Kidney glomerular epithelial cell (primary cell): ENCODE measurements at places on chromosomes 3 and 15.

- no peak for DNase-seq
These were observed 8.5 kb upstream of the MYH15 start for GRCh38 chr3:108518895-108519294.

- DNase-seq = no peak
These were observed 876.2 kb downstream of the TBL1XR1 start for GRCh38 chr3:176321099-176321498.

- DNase-seq = peak; percentile 59
These were observed 18.2 kb downstream of the FAN1 start for GRCh38 chr15:30921781-30922479.

GRCh38 chr3:190505381-190506003 is 8.4 kb upstream of the IL1RAP start:
- DNase-seq = no peak

DNA sequence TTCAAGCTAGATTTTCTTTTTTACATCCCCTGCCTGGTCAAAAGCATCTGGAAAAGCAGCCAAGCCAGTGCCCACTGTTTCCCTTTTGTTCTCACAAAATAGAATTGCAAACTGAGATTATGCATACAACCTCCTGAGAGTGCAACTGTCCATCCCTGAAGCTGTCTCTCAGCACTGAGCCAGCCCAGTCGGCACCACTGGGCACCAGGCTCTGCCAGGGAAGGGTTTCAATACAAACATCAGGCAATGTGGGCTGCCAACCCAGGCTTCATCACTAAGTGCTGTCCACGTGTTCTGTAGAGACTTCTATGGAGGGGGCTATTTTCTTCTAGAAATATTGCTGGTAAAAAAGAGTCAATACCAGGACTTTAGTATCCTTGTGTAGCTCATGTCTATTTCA is 356.3 kb upstream of the TBL1XR1 start:
- DNase-seq = no peak

GRCh38 chr3:119497820-119498185 is 544 bp upstream of the TIMMDC1 start:
- no peak for DNase-seq

DNA sequence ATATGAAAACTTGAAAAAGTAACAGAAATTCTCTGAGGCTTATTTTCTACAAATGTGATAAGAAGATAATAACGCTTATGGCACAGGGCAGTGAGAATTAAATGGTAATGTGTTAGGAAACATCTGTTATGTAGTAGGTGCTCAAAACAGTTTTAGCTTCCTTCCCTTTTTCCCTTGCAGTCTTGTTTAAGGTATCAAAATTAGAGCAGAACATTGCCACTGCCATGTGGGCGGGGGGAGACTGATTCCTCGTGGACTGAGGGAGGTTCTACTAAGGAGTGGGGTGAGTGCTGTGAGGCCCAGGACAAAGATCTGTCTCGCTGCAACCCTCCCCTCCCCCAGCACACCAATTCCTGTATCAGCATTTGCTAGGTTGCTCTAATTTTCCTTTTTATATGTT is 702.4 kb downstream of the TUSC7 start:
- no peak for DNase-seq

- no peak for DNase-seq
These were observed 213.5 kb upstream of the CDIN1 start for GRCh38 chr15:36365963-36366362.

DNA sequence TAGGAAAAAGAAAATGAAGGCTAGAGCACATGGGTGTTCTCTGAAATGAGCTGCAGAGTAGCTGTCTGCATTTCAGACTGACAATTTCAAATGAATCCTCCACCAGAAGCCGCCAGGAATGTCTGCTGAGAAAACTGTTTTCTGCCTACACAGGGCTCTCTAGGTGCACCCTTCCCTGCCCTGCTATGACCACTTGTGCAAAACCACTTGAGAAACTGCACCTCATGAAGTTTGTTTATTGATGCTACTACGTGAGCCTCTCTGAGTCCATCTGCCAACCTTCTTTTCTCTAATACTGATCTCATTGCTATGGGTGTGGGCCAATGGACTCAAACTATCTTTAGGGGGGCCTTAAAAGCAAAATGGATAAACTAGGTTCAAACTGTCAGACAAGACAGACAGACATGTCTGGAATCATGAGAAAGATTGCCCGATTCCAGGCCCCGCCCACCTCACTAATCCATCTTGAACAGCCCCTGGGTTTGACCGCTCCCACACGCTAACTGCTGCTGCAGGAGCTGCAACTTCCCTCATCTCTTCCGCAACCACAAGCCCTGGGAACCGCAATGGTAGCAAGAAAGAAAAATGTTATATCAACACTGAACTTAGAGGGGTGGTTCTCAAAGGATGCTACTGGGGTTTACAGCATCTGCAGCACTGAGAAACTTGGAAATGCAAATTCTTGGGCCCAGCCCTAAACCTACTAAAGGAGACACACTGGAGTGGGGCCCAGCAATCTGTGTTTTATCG is 9.0 kb upstream of the CD47 start:
- no peak for DNase-seq

DNA sequence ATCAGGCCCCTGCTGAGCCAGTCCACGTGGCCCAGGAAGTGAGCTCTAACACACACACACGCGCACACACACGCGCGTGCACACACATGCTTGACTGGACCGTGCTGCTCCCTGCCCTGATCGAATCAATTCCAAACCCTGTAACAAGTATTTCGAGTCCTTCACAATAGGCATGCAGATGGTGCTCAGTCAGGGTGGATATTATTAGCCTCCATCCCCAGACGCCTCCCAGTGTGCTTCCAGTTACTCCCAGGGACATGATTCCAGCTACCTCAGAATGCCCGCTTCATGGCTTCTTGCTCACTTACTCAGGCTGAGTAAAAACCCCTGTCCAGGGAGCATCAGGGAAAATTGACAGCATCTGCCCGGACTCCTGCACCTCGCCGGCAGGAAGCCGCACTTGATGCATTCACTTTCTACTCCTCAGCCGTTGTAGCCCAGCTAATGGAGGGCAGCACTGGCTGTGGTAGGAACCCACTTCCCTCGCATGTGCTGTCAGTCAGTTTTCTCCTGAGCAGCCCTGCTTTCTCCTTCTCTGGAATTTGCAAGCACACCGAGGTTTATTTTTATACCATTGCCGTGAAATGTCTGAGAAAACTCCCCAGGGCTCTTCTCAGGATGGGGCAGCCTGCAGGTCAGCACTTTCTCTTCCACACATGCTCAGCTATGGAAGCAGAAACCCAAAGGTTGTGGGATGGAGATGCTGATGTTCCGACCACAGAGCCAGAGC is 126.1 kb upstream of the ABHD17C start:
- no peak for DNase-seq

DNA sequence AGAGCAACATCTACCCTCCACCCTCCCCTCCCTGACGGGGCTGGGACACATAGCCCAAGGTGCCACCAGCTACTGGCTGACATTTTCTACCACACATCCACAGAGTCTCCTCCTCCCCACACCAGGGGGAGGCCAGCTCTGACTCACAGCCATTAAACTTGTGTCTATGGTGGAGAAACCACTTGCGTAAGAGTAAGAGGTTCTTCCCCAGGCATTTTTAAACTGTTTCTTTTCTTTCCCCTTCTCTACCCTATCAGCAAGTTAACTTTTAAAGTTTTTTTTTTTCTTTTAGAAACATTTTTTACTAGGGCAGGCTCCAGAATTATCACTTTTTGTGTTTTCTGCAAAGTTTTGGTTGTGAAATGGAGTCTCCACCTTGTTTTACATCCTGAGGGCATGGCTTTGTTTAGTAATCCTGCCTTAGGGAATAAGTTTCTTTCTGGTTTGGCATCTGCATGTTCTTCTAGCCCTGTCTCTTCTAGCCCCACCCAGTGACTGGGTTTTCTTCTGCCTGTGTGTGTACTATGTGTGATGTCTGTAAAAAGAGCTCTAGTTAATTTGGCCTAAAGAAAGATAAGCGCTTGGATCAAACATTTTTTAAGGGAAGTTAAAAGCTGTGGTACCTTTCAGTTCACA is 148.8 kb upstream of the GADL1 start:
- no peak for DNase-seq
